Fibroblast of skin of abdomen (primary cell): ENCODE measurements at places on chromosomes 4 and X.
A peak's percentile ranks its signal among the peaks of the same experiment; 100 is the strongest.

- DNase-seq = peak; percentile 50
Observed at GRCh38 chr4:40409835-40410234, 74.7 kb downstream of the CHRNA9 start.

GRCh38 chr4:41883988-41884734 is 51.1 kb upstream of the TMEM33 start:
- DNase-seq = no peak

GRCh38 chrX:86047174-86047935 is at the start of gene CHM:
Gene CHM (minus strand): TSS chrX:86047558. CDS start chrX:86047532, 26 bp downstream.
- DNase-seq = peak; percentile 79

DNA sequence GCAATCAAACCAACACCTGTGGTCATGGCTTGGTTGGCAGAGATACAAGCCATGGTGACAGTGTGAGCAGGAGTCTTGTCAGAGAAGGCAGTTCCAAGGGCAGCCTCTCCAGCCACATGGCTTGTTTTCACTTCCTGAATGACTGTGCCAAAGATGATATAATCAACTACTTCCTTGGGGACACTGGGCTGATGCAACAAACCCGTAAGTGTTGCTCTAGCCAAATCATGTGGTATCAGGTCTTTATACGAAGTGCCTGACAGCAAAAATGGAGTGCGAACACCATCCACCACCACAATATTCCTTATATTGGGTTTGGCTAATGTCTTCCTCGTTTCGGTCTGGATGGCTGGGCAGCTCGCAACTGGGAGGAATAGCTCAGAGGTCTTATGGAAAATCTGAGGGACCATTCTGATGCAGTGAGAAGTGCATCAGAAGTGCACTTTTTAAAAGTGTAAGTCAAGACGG is 922.0 kb downstream of the NLGN4X start:
- no peak for DNase-seq

GRCh38 chr4:24662542-24662941 is 78.2 kb upstream of the DHX15 start:
- DNase-seq = no peak

GRCh38 chr4:3701736-3702560 is 64.2 kb upstream of the ADRA2C start:
- no peak for DNase-seq

DNA sequence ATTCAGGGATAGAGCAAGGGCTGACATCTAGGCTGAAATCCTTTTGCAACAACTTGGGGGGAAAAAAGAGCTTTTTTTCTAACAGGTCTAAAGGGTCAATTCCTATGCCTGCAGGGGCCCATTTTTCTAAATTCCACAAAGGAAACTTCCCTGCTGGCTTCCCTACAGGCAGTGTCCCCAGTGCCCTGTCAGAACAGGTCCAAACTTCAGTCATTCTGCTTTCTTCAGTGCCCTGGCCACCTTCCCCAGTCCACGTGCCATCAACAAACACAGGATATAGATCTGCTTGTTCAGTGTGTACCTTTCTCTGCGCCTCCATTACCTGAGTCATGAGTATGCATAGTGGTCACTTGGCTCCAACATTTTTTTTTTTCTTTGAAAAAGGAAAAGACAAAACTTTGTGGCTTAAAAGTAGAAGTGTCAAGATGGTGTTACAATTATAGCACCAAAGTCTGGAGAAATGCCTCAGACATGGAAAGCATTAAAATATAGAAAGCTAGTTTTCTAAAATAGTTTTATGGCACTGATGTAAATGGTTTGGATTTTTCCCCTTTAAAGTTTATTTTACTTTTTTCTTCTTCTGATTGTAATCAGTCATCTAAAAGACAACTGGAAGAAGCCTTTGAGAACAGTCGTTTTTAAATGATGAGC is 84.0 kb upstream of the JADE1 start:
- DNase-seq = no peak

DNA sequence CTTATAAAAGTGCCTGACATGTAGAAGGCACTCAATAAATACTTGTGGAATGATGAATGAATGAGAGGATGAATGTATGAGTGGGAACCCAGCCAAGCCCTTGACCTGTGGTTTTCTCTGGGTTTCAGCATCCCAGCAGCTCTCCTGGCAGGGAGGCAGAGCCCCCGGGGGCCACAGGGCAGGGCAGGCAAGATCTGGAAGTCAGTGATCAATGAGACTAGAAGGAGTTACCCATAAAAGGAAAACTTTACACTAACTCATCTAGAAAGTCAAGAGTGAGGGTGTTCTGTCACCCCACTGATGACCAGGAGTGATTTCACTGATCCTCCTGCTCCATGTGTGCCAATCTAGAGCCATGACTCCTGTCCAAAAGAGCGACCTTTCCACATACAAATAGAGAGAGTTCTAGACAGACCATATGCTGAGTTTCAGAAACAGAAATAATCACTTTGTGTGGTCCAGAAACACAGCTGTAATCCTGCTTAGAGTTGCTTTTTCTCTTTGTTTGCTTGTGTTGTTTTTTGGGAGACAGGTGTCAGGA is 37.4 kb downstream of the MGARP start:
- DNase-seq = peak; percentile 81
